LHCN-M2 (cell line): ENCODE measurements at places on chromosomes 2 and 18. TPM values are rescaled to one million over a fixed set of nuclear protein-coding genes. Genes with fewer than 3 reads are reported as not detected.

DNA sequence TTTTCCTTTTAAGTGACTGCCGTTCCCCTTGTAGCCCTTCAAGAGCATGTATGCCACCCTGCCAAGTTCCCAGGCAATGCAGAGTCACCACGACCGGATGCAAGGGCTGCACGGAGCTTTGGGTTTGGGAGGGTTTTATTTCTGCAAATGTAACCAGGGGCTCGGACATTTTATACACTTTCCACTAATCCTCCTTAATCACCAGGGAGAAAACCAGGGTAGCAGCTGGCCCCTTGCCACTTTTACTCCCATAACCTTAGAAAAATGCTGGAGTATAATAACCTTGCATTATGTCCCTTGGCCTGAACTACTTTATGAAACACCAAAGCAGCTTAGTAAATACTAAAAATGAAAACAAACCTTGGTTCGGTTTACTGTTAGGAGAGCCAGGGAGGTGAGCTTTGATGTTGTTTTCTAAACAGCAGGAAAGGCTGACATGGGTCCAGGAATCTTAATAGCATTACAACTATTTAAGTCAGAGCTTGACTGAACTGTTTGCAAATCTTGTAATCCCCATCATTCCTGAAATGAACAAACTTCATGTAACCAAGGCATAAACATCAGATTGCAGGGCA, 152.8 kb upstream of the RIOK3 start:
- peak; percentile 57 for DNase-seq

The EML6 gene
- 0.32 and 0.34 TPM in 2 replicates for total RNA-seq

- DNase-seq, result no peak
Measured at GRCh38 chr2:118852605-118853128, 5.2 kb upstream of the EN1 start.

- peak; percentile 78 for DNase-seq
Measured at GRCh38 chr18:39647627-39648534, 2082.3 kb upstream of the CELF4 start.

GRCh38 chr2:241208058-241208457, 19.6 kb downstream of the ANO7 start:
- no peak for DNase-seq

The LIMS4 gene
- total RNA-seq, result 16.4 and 25.9 TPM in 2 replicates

GRCh38 chr2:129061069-129061768, 742.6 kb upstream of the HS6ST1 start:
- DNase-seq, result no peak

GRCh38 chr2:9720352-9721093, 89.7 kb upstream of the YWHAQ start:
- DNase-seq, result no peak

- DNase-seq, result peak; percentile 7
Measured at GRCh38 chr2:67516899-67517530, 119.9 kb downstream of the ETAA1 start.

GRCh38 chr2:189639007-189639609, 22.2 kb upstream of the ASNSD1 start:
- DNase-seq, result no peak

- peak; percentile 72 for DNase-seq
Measured at GRCh38 chr2:65545837-65546805, 113.7 kb upstream of the SPRED2 start.
